Spinal cord (tissue), 10 donors: ENCODE measurements at places on chromosomes 2 and 18. TPM values are rescaled to one million over a fixed set of nuclear protein-coding genes. Genes with fewer than 3 reads are reported as not detected.

IGFBP5 gene
- 273 TPM for polyA plus RNA-seq

CHST9 gene
- polyA plus RNA-seq, result 5.4 TPM

GKN2 gene
- not detected for polyA plus RNA-seq

ABCB11 gene
- 0.19 TPM for polyA plus RNA-seq

KLF7 gene
- polyA plus RNA-seq, result 24.4 TPM

IL1F10 gene
- not detected for polyA plus RNA-seq

CABYR gene
- polyA plus RNA-seq, result 27.7 TPM

DNA sequence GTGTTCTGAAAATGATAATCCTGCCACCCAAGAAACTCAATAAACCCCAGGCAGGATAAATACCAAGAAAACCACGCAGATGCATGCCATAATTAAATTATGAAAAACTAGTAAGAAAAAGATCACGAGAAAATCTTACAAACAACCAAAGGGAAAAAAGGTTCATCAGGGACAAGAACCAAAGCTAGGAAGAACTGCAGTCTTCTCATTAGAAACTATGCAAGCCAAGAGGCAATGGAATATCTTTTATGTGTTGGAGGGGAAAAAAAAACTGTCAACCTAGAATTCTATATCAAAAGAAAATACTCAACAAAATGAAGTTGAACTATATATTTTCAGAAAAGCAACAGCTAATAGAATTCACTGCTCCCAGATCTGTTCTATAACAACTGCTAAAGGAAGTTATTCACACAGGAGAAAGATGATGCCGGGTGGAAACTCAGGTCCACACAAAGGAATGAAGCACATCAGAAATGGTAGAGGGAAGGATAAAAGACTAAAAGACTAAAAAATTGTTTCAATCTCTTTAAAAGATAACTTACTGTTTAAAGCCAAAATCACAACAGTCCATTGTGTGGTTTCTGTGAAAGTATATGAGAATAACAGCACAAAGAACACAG, 55.0 kb downstream of the NDUFA10 start:
- no peak overlapping the region for H3K27ac ChIP-seq
- H3K36me3 ChIP-seq, result peaks cover 35% of the 10 kb centered on the region
- no peak for DNase-seq
- H3K4me1 ChIP-seq, result peaks cover 29% of the 10 kb centered on the region
- no peaks in the 10 kb centered on the region for H3K27me3 ChIP-seq

GRCh38 chr2:41736586-41736985, 311.2 kb upstream of the PKDCC start:
- H3K4me3 ChIP-seq, result no peak overlapping the region
- no peaks in the 10 kb centered on the region for H3K4me1 ChIP-seq
- H3K36me3 ChIP-seq, result no peaks in the 10 kb centered on the region

- no peaks in the 10 kb centered on the region for H3K27me3 ChIP-seq
- DNase-seq, result no peak
- H3K4me1 ChIP-seq, result no peaks in the 10 kb centered on the region
- no peak overlapping the region for H3K27ac ChIP-seq
- H3K4me3 ChIP-seq, result no peak overlapping the region
- H3K36me3 ChIP-seq, result no peaks in the 10 kb centered on the region
These were observed 16.1 kb downstream of the AGFG1 start for GRCh38 chr2:227488045-227488444.

DNA sequence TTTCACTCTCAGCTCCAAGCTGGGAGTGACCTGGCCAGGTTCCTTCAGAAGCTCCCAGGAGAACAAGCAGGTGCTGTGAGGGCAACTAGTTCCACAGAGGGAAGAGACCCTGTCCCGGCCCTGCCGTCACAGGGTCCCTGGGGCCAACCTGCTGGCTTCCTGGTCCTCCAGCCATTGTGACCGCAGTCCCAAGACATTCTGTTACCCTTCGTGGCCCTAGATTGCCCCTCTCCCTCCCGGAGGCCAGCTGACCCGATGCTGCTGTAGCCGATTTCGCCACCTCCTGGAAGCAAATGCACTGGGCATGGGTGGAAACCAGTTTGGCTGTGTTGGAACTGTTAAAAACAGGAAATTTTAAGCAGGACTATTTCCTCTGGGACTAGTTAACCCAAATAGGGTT, 55.4 kb downstream of the EPAS1 start:
- H3K27me3 ChIP-seq, result no peaks in the 10 kb centered on the region
- no peak overlapping the region for H3K4me3 ChIP-seq

- DNase-seq, result no peak
- no peak overlapping the region for H3K27ac ChIP-seq
- no peaks in the 10 kb centered on the region for H3K27me3 ChIP-seq
- no peaks in the 10 kb centered on the region for H3K36me3 ChIP-seq
These were observed 940.2 kb upstream of the ZEB2 start for GRCh38 chr2:145460112-145460511.

DNA sequence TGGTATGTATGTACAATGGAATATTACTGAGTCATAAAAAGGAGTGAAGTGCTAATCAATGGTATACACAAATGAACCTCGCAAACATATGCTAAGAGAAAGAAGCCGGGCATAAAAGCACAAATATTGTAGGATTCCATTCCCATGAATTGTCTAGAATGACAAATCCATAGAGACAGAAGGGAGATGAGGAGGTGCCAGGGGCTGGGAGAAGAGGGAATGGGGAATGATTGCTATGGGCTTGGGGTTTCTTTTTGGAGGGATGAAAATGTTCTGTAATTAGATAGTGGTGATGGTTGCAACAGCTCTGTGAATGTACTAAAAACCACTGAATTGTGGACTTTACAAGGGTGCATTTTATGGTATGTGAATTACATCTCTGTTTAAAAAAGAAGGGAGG, 73.5 kb downstream of the GLI2 start:
- peaks cover 7% of the 10 kb centered on the region for H3K4me1 ChIP-seq
- H3K4me3 ChIP-seq, result no peak overlapping the region
- peaks cover 14% of the 10 kb centered on the region for H3K36me3 ChIP-seq
- H3K27me3 ChIP-seq, result peaks cover 3% of the 10 kb centered on the region
- H3K27ac ChIP-seq, result no peak overlapping the region

DNA sequence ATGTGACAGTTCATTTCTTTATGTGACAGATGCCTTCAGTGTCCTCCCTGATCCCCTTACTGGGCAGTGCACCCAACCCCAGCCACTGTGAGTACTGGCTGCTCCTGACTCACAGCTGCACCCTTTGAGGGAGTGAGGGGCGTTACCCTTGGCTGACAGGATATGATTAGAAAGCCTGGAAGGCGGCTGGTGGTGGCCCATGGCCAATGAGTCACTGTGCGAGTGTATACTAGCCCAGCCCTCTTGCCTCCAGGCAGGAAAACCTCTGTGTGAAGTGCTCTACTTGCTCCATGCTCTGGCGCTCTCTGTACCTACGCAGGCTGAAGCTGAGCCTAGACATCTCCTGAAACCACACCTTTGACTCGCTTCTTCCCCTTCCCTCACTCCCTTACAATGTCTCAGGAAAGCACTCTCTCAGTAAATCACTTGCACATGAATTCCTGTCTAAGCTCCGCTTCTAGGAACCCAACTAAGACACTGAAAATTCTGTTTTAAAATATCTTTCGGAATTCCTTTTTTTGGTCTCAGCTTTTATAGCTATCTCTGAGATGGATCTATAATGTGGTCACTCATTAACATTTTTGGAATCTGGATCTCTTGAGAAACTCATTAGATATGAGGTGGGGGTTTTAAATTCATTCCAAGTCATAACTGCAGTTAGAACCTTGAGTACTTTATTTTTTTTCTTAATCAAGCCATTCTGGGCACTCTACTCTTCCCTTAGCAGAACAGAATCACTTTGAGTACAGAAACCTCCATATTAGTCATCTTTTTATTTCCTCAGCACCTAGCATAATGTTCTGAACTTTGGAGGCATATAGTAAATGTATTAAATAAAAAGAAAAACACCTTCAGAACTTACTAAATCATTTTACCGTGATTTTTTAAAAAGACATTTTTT, 25.3 kb upstream of the STAM2 start:
- no peaks in the 10 kb centered on the region for H3K27me3 ChIP-seq
- H3K4me1 ChIP-seq, result no peaks in the 10 kb centered on the region
- H3K4me3 ChIP-seq, result no peak overlapping the region
- DNase-seq, result no peak

- H3K27me3 ChIP-seq, result no peaks in the 10 kb centered on the region
- no peak for DNase-seq
- H3K4me1 ChIP-seq, result peaks cover 3% of the 10 kb centered on the region
- no peaks in the 10 kb centered on the region for H3K36me3 ChIP-seq
These were observed 30.1 kb downstream of the SLC8A1 start for GRCh38 chr2:40421631-40422297.

GRCh38 chr2:177669625-177670330, 277.2 kb downstream of the AGPS start:
- no peak for DNase-seq
- no peaks in the 10 kb centered on the region for H3K36me3 ChIP-seq
- no peaks in the 10 kb centered on the region for H3K27me3 ChIP-seq
- H3K27ac ChIP-seq, result peak overlapping the region; percentile 57
- H3K4me3 ChIP-seq, result no peak overlapping the region

GRCh38 chr2:228798458-228799207, 472.5 kb downstream of the PID1 start:
- no peaks in the 10 kb centered on the region for H3K4me1 ChIP-seq
- no peak overlapping the region for H3K4me3 ChIP-seq

DNA sequence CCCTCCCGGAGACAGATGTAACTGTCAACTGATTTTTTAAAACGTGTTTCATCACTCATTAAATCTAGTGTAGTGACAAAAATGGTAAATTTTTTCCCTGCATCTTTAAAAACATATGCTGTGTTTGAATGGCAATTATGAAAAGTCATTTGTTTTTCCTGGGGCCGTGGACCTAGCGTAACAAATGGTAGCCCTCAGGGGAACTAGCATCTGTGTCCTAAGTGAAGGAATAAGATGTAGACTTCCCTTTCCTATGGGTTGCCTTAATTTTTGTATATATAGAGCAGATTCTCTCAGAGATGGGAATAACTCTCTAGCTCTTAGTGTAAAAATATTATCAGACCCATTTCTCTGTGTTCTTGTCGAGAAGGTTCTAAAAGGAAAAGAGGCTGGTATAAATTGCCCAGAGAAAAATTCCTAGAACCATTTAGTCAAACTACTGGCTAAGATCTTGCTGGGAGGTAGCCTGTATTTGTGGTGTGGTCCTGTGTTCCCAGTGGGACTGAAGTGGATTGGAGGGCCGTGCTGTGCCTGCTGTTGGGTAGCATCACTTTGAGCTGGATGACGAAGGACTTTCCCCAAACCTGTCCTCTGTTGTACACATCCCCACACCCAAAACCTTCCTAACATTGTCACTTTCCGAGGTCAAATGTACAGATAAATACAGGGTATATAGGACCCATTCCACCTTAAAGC, 85.8 kb downstream of the LIMS1 start:
- peaks cover 16% of the 10 kb centered on the region for H3K4me1 ChIP-seq
- no peak overlapping the region for H3K4me3 ChIP-seq

DNA sequence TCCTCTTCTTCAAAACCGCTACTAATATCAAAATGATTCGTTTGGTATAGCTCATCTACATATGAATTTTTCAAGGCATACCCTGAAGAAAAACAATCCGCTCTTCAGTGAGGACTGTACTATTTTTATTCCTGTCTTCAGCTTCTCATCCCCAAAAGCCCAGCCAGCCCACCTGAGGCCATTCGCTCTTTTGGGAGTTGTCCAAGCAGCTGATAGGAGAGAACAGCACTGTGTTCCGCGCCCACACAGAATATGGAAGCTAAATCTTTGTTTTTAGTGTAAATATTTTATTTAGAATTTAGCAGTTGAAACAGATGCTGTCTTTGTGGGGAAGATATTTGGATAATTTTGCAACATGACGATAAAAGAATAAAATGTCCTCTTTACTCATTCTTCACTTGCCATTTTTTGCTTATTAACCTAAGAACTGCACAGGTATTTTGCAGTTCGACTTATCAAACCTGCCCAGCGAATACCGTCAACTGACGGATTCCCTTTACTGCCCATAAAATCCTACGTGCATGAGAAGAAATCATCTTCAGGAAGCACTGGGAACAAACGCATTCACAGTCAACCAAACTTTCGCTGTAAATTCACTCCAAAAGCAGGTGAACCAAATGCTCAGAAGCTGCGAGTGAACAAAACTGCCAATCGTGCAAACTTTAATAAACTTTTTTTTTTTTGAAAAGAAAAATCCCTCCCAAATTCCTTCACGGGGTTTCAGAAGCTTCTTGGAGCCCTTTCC, 3.4 kb downstream of the ZNF521 start:
- no peaks in the 10 kb centered on the region for H3K27me3 ChIP-seq
- H3K36me3 ChIP-seq, result no peaks in the 10 kb centered on the region
- peak; percentile 65 for DNase-seq
- peak overlapping the region; percentile 68 for H3K4me3 ChIP-seq

DNA sequence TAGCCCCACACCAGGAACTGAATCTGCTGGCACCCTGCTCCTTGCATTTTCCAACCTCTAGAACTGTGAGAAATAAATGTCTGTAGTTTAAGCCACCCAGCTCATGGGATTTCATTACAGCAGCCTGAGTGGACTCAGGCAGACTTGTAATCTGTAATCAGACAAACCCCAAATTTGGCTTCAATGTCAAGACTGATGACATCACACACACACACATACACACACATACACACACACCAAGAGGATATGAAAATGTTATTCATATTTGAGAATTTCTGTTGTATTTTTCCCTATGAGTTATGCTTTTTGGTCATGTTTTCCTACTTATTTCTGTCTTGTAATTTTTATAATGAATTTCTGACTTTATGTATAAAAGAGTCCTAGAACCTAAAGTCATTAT, 83.8 kb upstream of the GLI2 start:
- peaks cover 14% of the 10 kb centered on the region for H3K27me3 ChIP-seq
- H3K4me3 ChIP-seq, result no peak overlapping the region
- DNase-seq, result no peak
- peaks cover 25% of the 10 kb centered on the region for H3K4me1 ChIP-seq

GRCh38 chr2:240575101-240575965, 7.0 kb downstream of the RNPEPL1 start:
- no peak overlapping the region for H3K27ac ChIP-seq
- H3K27me3 ChIP-seq, result no peaks in the 10 kb centered on the region
- H3K4me1 ChIP-seq, result peaks cover 17% of the 10 kb centered on the region
- H3K4me3 ChIP-seq, result no peak overlapping the region
- no peak for DNase-seq

GRCh38 chr2:109440499-109441156, 173.1 kb downstream of the SEPTIN10 start:
- H3K4me3 ChIP-seq, result no peak overlapping the region
- DNase-seq, result no peak
- no peak overlapping the region for H3K27ac ChIP-seq
- peaks cover 3% of the 10 kb centered on the region for H3K27me3 ChIP-seq

GRCh38 chr2:198004173-198004572, 199.8 kb downstream of the PLCL1 start:
- H3K4me3 ChIP-seq, result no peak overlapping the region
- no peaks in the 10 kb centered on the region for H3K36me3 ChIP-seq
- no peak overlapping the region for H3K27ac ChIP-seq

GRCh38 chr2:66440708-66441497, 6.0 kb downstream of the MEIS1 start:
- peak; percentile 76 for DNase-seq
- H3K4me3 ChIP-seq, result peak overlapping the region; percentile 94
- H3K36me3 ChIP-seq, result peaks cover 34% of the 10 kb centered on the region
- H3K4me1 ChIP-seq, result peaks cover 43% of the 10 kb centered on the region
- peaks cover 29% of the 10 kb centered on the region for H3K27me3 ChIP-seq
